ENCODE measurements at places on chromosomes 1 and 21.

DNA sequence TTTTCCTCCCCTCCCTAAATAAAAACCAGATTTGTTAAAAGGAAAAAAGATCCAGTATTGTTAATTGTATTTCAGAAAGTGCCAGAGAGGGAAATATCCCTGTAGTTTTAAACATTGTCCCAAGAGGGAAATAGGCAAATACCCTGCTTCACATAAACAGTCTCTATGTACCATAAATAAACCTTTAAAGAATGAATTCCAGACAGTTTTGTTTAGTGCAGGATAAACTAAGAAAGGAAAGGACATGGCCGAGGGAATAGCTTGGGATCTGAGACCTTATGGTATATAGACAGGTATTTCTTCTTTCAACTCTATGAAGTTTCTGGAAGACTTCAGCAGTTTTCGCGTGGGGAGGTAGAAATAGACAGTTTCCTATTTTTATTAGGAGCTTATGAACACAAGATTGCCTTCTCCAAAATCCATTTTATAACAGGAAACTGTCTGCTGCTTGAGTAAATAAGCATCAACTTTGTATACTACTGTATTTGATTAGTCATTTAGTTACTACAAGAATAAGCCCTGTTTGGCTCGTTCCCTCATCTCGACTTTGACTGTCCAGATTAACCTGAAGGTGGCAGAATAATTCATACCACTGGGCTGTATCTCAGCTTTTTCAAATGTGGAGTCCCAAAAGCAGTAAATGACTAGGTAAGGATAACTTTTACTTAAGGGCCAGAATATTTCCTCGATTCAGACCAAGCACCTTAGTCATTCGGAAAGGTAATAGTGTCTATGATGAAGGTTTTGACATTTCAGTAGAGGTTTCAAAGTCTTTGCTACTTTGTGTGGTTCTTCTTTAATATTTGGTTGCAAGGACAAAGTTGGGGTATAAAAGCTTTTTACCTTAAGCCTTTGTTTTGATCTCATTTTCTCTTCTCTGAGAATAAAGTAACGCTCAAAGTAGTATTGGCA lies 177.5 kb downstream of the VPS13D start:
- DNase-seq, result no peak

DNA sequence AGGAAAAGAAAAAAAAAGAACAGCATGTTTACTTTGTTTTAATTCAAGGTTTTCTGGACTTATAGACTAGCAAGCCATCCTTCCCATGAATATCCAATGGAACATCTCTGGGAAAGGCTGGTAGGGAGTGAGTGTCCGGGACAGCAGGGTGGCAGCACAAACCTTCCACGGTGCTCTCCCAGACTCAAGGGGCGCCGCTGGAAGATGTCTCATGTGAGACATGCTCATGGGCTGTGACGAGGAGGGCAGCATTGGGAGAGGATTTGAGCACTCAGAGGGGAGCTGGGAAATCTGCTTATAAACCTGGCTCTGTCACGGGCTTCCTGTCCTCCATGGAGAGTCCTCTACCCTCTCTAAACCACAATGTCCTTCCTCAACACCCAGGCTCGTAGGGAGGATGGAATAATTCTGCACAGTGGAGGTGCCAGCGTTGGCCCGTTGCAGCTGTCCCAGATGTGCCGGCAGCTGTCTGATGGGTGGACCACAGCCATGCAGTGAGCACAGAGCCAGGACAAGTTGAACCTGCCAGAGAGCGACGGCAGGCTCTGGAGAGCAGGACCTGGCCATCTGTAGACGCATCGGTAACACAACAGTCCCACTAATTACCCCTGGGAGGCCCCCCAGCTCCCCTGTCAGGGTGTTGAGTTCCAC lies 100.1 kb upstream of the IGSF21 start:
- no peak for DNase-seq

GRCh38 chr1:34137411-34137810 lies 27.6 kb downstream of the CSMD2 start:
- no peak for DNase-seq

- no peak for DNase-seq
These were observed 46.0 kb downstream of the PKP1 start for GRCh38 chr1:201329286-201329685.

- DNase-seq, result no peak
These were observed 44.7 kb downstream of the XCL2 start for GRCh38 chr1:168498956-168499687.

GRCh38 chr1:15918962-15919715 lies 56.8 kb downstream of the ZBTB17 start:
- DNase-seq, result peak; percentile 64

DNA sequence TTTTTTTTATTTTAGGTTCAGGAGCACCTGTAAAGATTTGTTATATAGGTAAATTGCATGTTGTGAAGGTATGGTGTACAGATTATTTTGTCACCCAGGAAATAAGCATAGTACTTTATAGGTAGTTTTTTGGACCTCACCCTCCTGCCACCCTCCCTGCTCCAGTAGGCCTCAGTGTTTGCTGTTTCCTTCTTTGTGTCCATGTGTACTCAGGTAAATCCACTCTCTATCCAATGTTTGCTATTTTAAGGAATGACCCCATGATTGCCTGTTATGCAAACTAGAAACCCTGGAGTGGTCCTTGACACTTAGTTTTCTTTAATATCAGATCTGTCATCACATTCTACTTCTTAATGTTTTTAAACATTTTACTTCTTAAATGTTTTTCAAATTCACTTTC lies 33.9 kb downstream of the LHX9 start:
- DNase-seq, result no peak

DNA sequence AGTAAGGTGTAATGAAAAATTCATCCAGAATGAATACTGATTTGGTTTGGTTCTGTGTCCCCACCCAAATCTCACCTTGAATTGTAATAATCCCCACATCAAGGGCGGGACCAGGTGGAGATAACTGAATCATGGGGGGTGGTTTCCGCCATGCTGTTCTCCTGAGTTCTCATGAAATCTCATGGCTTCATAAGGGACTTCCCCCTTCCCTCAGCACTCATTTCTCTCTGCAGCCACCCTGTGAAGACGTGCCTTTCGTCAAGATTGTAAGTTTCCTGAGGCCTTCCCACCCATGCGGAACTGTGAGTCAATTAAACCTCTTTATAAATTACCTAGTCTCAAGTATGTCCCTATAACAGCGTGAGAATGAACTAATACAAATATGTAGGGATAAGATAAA lies 5.5 kb upstream of the SYNJ1 start:
- DNase-seq, result no peak

GRCh38 chr1:74686928-74687327 lies 13.3 kb upstream of the ERICH3 start:
- no peak for DNase-seq

DNA sequence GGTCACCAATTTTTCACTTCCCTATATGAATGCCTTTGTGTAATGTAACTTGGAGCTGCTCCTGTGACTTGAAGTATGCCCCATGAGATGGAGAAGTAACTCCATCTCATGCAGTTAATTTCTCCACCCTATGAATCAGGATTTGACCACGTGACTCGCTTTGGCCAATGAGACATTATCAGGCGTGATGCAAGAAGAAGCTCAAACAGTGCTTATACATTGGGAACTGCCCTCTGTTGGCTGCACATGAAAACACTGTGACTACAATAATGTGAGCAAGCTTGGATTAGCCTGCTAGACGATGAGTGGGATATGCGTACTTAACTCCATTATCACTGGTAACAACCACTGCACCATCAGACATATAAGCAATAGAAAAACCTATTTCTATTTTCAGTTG lies 684.4 kb downstream of the PLA2G4A start:
- no peak for DNase-seq

- peak; percentile 9 for DNase-seq
These were observed 178.4 kb downstream of the USP25 start for GRCh38 chr21:15908187-15908586.

GRCh38 chr1:67005068-67005467 lies 48.9 kb downstream of the SLC35D1 start:
- DNase-seq, result no peak

- peak; percentile 67 for DNase-seq
These were observed 4.9 kb downstream of the AHDC1 start for GRCh38 chr1:27598902-27599528.

GRCh38 chr1:27884006-27884954 lies 11.9 kb downstream of the THEMIS2 start:
- no peak for DNase-seq

- no peak for DNase-seq
These were observed 1350.4 kb downstream of the AMY1C start for GRCh38 chr1:105100102-105100501.

DNA sequence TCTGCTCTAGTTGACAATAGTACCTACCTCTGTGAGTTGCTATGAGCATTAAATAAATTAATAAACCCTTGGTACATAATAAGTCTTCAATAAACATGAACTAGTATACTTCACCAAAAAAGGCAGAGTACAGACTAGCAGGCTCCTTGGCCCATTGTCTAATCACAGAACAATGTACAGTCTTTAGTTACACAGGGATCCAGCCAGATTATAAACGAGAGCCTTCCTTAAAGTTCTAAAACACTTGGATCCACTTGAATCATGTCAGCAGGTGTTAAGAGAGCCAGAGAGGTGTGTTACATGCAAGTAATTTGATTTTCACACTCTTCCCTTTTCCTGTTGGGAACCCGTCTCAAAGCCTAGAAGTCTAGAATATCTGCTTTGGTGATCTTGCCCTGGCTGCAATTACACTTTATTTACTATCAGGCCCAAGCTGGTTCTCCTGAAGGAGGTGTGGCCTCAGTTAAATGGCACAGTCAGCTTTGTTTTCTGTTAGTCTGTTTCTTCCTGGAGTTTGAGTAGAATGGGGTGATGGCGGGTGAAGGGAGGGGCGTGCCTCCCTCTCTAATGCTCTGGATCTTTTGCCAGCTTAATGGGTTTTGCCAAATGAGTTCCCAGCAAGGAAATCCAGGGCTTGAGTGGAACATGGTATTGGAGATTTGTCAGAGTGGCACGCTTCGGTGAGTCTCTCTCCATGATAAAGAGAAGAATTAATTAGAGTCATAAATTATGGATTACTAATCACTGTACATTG lies 570.9 kb upstream of the CAMK1G start:
- DNase-seq, result no peak

- DNase-seq, result no peak
These were observed 13.8 kb downstream of the C1orf116 start for GRCh38 chr1:207018707-207019106.

DNA sequence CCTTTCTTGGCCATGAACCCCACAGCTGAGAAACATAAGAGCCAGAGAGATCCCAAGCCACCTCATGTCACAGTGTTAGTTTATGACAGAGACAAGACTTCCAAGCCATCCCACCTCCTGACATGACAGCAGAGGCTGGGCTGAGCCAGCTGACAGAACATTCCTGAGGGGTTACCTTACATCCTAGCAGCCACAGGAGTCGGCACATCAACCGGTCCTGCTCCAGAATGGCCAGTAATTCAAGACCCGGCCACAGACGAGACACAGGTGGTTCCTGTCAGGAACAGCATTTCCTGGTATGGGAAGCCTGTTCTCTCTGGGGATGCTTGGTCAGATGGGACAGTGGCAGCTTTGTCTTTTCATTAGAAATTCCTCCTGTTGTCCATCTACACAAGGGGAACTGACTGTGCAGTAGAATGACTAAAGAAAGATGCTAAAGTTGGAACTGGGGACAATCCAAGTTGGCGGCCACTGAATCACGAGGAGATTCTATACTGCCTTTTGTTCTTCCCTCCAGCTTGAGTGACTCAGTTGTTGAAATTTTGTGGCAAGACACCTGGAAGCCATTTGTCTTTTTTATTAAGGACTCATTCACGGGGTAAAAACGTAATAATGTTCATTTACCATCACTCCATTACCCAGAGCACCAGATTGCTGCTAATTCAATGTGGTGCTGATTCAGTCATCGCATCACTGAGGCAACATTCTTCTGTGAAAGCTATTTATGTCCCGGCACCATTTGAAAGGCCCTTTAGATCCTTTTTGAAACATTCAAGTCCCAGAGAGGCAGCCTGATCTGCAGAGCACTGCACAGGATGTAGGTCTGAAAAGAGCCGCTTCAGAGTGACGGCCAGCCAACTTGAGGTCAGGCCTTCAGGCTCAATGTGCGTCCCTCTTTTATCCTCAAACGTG lies 37.2 kb upstream of the NPL start:
- no peak for DNase-seq

DNA sequence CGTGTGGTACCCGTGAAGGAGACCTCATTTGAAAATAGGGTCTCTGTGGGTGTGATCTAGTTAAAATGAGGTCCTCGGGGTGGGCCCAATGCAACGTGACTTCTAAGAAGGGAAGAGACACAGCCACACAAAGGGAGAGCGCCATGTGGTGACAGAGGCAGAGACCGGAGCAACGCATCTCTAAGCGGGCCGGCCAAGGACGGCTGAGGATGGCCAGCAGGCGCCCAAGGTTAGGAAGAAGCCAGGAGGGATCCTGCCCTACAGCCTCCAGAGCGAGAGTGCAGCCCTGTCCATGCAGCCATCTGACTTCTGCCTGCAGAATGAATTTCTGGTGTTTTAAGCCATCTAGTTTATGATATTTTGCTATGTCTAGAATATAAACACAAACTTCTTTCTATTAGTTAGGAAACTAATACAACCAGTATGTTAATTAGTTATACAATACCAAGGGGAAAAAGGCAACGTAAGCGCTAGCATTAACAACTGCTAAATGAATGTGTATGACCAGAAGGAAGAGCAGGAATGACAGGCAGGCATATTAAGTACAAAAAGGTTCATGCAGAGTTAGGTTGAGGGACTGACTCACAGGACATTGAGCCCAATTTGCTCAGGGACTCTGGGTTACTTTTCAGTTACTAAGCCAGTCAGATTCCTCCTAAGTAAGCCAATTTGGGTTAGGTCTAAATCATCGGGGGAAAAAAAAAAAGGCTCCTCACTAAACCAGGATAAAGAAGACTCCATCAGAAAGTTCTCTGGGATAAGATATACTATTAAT lies 4.1 kb downstream of the CEP104 start:
- no peak for DNase-seq

DNA sequence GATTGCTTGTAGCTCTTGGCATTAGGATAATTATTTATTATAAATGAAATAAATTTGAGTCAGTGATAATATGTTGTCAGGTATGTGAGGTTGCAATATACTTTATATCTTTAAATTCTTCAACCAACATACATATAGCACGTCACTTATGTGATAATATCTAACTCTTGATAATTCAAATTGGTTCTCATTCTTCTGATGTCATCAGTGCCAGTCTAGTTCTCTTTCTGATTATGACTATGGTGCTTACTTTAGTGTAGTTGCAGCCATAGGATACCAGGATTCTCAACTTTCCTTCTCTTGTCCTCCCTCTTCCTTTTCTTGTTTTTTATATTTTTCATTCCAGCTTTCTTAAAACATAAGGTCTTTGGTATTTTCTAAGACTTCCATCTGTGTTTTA lies 34.8 kb upstream of the ATP6V1G3 start:
- DNase-seq, result no peak

DNA sequence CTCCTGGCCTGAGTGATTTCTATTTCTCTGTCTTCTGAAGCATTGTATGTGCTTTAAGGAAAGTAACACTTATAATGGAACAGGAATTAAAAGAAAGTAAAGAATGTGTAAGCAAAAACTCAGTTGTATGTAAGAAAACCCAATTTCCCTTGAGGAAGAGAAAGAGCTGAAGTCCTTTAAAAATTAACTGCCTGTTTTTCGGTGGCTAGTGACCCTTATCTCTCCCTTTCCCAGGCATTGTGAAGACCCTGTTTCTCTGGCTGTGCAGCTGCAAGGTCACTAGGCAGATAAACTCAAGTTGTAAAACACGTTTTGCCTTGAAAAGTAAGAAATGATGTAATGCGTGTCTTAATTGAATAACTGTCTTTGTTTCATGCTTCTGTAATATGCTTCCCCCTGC lies 8.5 kb downstream of the MYOM3 start:
- no peak for DNase-seq
